NCI-H446 treated with DMSO at 0.1 percent for 48 hours (cell line): ENCODE measurements at places on chromosomes 5 and 9.

GRCh38 chr5:2522372-2522771, 229.1 kb downstream of the IRX2 start:
- no peak for DNase-seq

DNA sequence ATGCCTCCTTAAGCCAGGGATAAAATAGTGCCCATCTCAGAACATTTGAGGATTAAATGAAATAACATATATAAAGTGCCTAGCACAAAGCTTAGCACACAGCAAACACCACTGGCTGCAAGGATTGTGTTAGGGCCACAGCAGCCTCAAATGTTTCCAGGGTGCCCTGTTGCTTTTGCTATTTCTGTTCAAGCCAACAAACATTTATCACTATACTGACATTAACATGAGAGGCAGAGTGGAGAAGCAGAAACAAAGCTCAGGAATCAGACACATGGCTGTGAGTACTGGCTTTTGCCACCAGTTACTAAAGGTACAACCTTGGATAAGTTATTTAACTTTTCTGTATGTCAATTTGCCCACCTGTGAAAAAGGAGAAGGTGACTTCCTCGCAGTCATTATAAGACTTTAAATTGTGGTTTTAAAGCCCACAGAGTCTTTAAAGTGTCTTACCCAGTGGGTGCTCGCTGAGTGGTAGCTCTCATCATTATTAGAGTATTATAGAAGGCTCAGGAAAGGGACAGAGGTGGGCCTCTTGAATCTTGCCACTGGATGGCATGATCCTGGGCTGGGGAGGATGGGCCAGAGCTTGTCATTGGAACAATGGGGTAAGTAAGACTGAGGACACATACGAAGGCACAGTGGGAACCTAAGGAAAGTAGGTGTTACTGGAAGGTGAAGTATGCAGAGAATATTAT, 98.2 kb downstream of the MARCHF3 start:
- DNase-seq = no peak

DNA sequence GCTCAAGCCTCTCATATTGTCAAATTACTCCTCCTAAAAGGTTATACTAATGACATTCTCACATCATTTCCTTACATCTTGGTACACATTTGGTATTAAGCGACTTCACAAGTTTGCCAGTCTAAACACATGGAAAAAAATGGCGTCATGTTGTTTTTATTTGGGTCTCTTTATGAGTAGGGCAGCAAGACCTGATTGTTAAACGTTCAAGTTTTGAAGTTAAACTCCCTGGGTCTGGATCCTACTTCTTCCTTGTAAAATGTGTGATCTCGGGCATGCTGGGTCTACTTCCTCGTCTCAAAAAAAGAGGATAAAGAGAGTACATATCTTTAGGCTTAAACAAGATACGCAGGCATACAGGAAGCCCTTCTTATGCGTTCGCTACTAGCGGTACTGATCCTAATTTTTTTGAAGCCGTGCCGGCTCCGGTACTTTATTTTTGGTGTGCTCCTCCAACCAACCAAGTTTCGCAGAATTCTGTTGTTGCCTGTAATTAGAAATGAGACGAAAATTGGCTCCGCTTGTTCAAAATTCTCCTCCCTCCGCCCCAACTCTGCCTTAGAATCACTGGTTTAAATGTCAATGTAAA, 596 bp upstream of the CDC37L1 start:
- DNase-seq = no peak

DNA sequence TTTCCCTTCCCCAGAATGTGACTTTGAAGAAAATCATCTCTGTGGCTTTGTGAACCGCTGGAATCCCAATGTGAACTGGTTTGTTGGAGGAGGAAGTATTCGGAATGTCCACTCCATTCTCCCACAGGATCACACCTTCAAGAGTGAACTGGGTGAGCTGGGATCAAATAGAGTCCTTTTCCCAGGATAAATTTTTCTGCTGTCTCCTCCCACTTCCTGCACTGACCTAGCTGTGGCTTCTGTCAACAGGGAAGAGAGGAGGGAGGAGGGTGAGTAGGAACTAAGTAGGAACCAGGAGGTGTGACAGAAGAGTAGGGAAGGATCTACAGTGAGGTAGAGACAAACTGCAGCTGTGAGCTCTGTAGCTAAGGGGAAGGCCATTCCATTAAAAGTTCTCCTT, 69.3 kb downstream of the MAMDC2 start:
- no peak for DNase-seq

- no peak for DNase-seq
Measured at GRCh38 chr5:136260656-136261055, 67.7 kb upstream of the SMIM32 start.

DNA sequence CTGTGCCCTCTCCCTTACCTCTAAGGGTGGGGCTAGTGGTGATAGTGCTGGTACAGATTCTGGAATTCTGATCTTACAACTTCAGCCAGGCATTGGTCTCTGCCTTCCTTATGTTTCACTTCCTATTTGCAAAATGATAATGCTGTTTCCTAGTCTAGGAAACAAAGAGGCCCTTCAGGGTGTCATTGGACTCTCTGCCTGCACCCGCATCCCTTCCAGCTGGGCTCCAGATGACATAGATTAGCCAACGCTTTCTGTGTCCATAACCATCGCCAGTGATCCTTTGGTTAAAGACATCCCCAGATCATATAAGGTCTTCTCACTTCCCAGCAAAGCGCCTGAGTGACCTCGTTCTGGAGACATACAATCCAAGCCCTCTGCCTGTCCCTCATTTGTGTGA, 180.7 kb downstream of the ERCC6L2 start:
- no peak for DNase-seq

- no peak for DNase-seq
Measured at GRCh38 chr5:150658121-150658520, 2.9 kb upstream of the MYOZ3 start.

- no peak for DNase-seq
Measured at GRCh38 chr9:70347046-70347445, 67.4 kb downstream of the KLF9 start.

- DNase-seq = no peak
Measured at GRCh38 chr9:112212926-112213325, 37.8 kb upstream of the SUSD1 start.

DNA sequence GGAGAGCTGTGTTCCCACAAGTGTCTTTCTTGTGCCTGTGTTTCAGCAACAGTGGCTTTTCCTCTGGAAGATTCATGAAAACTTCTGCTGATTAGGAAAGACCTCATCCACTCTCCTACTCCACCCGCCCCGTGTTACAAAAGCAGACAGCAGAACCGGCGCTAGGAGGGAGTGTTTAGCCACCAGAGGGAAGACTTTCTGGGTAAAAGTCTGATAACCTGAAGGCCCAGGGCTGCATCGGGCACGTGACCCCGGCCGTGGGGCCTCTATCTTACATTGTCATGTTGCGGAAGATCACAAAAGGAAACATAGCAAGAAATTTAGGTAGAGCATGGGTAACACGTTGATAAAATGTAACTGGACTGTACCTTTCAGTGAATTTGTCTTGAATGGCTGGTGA, 32.0 kb upstream of the DMRT2 start:
- no peak for DNase-seq

DNA sequence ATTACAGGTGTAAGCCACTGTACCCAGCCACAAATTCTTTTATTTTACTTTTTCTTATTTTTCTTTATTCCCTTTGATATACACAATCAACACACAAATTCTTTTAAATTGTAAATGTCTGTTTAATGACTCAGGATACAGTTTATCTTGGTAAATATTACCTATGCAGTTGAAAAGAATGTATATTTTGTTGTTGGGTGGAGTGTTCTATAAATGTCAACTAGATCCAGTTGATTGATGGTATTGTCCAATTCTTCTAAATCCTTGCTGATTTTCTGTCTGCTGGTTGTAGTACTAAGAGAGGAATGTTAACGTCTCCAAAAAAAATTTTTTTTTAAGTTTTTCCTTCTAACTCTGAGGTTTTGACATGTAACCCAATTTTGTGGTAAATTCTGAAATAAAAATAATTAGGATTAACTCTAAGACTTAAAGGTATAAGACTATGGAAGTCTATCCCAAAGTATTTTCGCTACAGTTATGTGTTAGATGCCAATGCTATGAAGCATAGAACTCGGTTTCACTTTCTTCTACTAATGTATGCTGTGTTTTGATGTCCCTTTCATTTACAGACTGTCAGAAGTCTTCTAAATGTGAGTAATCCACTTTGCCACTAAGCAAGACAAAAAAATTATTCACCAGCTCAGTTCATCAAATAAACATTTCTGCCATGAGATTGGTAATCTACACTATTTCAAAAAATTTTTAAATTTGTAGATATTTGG, 720.2 kb upstream of the C9orf72 start:
- DNase-seq = no peak

- no peak for DNase-seq
Measured at GRCh38 chr5:138925090-138925635, 50.0 kb upstream of the LRRTM2 start.

GRCh38 chr5:82922086-82922734, 155.0 kb downstream of the TMEM167A start:
- no peak for DNase-seq

GRCh38 chr5:155906046-155906445, 420.9 kb upstream of the SGCD start:
- DNase-seq = no peak

DNA sequence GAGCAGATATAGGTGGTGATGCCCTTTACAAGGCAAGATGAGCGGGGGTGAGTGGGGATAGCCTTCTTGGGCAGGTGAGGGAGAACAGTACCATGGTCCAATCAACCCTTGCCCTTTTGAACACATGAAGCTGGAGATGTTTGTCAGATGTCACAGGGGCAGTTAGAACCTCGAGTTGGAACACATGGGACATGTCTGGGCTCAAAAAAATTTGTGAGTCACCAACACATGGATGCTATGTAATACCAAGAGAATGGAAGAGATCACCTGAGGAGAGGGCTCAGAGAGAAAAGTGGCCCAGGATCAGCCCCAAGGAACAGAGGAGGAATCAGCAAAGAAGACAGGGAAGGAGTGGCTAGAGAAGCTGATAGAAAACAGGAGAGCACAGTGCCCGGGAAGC, 4.7 kb downstream of the PHYKPL start:
- DNase-seq = no peak

DNA sequence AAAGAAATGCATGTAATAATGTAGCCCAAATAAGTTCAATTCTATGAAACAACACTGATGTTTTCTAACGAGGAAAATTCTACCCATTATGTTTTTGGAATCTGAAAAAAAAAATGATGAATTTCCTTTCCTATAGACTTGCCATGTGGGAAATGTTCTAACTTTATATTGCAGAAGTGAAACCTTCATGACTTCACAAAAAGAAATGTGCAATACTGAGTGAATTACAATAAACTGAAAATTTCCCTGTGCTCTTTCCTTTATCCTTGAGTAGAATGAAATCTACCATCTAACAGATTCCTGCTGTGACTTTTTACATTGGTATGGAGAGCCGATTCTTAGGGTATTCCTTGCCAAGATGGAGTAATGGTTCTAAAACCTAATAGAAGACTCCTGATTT, 1622.5 kb downstream of the MAT2B start:
- no peak for DNase-seq

- no peak for DNase-seq
Measured at GRCh38 chr9:105132606-105133005, 111.8 kb upstream of the SLC44A1 start.

DNA sequence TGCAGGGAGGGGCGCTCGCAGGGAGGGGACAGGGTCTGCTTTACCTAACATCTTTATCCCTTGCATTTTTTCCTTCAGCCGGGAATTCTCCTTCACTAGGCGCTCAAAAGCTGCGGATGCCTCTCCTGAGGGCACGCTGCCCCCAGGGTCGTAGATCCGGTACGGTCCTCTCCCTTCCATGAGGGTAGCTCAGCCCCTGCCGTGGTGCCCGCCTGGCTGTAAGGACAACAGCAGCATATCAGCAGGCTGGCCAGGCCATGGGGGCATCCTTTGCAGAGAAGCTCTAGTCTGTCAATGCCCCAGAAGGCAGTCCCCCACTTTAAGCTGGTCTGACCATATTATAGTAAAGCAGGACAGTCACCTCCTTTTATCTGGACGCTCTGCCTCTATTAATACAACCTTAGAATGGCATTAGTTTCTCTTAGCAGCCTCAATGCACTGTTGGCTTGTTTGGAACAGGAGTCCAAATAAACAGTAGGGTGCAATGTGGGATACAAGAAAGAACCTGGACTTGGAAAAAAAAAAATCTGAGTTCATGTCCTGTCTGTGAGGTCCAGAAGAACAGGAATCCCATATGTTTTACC, 15.8 kb downstream of the TNIP1 start:
- DNase-seq = no peak

GRCh38 chr9:99475401-99476065, 253.5 kb downstream of the SEC61B start:
- DNase-seq = no peak

DNA sequence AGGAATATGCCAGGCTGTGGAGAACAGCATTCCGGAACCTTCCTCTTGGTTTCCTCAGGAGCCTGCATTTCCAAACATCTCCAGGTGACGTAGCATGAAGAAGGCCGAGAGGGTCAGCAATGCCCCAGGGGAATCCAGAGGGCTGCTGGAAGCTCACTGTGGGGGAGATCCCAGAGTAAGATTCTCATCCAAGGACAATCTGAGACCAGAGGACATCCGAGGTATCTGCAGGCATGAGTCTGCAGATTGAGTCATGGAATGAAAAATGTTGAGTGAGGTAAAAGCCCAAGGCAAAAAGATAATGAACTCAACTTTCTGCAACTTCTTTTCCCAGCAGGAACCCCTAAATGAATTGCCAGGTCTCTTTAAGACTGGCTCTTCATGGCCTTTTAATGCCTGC, 73.5 kb downstream of the KIF4B start:
- DNase-seq = no peak

- DNase-seq = no peak
Measured at GRCh38 chr5:109830955-109831502, 141.3 kb downstream of the MAN2A1 start.

- DNase-seq = no peak
Measured at GRCh38 chr5:14462681-14463080, 118.9 kb upstream of the OTULINL start.

GRCh38 chr5:143509758-143510221, 106.3 kb upstream of the NR3C1 start:
- DNase-seq = no peak

- no peak for DNase-seq
Measured at GRCh38 chr5:128197896-128198522, 114.4 kb downstream of the SLC12A2 start.

DNA sequence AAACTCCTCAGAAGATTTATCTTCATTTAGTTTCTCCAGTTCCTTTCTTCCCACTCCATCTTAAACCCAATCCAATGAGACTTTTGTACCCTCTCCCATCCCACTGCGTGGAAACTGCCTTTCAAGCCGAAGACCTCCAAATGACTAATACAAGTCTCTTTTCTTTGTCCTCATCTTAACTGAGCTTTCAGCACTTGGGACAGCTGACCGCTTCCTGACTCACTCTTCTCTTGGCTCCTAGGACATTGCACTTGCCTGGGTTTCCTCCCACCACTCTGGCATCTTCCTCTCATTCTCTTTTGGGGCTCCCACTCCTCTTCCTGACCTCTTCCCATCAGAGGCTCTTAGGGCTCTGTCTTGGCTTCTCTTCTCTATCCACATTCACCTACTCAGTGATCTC, 243.7 kb downstream of the HSPA4 start:
- no peak for DNase-seq

- no peak for DNase-seq
Measured at GRCh38 chr9:128484686-128485413, 19.7 kb upstream of the GLE1 start.
